ENCODE measurements at places on chromosomes 1 and 21. TPM values are rescaled to one million over a fixed set of nuclear protein-coding genes. Genes with fewer than 3 reads are reported as not detected.

The NPL gene
- total RNA-seq: 6.6 TPM

The CFAP74 gene
- total RNA-seq: not detected

The FALEC gene
- total RNA-seq: not detected

The SHE gene
- 17.0 TPM for total RNA-seq
